ENCODE measurements at places on chromosomes 5 and 9.

GRCh38 chr5:5351288-5351979, 71.0 kb upstream of the ICE1 start:
- no peak for DNase-seq

DNA sequence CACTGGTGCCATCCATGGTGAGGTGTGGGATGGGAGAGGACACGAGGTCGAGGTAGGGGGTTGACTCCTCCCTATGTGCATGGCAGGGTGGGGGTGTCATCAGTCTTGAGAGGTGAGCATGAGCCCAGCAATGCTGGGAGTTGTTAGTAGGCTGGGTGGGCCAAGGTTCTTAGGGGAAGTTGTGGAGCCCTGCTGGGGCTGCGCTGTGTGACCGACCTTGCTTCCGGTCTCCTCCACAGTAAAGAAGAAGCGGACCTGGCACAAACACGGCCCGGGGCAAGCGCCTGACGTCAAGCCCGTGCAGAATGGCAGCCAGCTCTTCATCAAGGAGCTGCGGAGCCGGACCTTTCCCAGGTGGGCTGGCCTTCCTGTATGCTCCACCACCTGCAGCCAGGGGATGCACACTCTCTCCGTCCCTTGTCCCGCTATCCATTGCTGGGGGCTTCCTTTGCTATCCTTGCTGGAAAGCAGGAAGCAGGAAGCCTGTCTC, 59.8 kb downstream of the PHF2 start:
- DNase-seq = no peak

GRCh38 chr9:94135222-94135621, 51.0 kb downstream of the PTPDC1 start:
- DNase-seq = no peak

- no peak for DNase-seq
Measured at GRCh38 chr5:124309241-124309980, 437.0 kb downstream of the ZNF608 start.

DNA sequence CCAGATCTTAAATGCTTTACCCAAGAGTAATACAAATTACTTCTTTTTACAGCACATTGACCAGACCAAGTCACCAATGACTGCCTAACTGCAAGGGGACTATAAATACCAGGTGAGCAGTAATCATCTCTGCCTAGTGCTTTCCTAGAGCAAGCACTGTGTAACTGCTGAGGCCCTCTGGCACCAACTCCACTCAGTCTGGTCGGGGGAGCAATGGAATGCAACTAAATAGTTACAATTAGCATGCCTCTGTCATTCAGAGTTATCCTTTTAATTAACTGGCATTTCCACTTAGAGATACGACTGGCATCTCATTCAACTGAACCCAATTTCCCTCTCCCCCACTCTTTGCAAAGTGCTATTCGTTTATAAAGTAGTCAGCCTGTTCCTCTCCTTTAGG, 1309.1 kb upstream of the DMAC1 start:
- no peak for DNase-seq

DNA sequence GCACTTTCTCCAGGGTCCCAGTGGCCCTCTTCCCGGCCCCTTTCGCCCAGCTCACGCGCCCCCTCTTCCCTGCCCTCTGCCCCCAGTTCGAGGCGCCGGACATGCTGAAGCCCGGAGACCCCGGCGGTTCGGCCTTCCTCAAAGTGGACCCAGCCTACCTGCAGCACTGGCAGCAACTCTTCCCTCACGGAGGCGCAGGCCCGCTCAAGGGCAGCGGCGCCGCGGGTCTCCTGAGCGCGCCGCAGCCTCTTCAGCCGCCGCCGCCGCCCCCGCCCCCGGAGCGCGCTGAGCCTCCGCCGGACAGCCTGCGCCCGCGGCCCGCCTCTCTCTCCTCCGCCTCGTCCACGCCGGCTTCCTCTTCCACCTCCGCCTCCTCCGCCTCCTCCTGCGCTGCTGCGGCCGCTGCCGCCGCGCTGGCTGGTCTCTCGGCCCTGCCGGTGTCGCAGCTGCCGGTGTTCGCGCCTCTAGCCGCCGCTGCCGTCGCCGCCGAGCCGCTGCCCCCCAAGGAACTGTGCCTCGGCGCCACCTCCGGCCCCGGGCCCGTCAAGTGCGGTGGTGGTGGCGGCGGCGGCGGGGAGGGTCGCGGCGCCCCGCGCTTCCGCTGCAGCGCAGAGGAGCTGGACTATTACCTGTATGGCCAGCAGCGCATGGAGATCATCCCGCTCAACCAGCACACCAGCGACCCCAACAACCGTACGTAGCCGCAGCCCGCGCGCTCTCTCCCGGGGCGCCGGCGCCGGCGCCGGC, 1.0 kb downstream of the PRDM6 start:
- DNase-seq = no peak

GRCh38 chr5:150323092-150323491, 20.4 kb upstream of the ARSI start:
- DNase-seq = no peak

DNA sequence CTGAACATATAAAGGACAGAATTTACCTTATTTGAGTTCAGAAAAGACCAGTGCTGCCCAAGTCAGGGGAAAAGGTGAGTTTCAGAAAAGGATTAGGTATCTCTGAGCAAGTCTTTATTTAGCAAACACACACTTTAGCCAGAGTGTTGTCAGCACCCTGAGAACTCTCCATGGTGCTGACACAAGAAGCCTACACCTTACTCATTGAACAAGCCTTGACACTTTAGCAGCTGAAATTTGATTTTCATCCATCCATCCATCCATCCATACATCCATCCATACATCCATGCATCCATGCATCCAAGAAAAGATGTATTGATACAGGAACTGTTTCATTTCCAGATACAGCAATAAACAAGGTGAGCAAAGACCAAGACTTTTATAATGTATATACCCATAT, 311.2 kb downstream of the TRIM32 start:
- DNase-seq = no peak

DNA sequence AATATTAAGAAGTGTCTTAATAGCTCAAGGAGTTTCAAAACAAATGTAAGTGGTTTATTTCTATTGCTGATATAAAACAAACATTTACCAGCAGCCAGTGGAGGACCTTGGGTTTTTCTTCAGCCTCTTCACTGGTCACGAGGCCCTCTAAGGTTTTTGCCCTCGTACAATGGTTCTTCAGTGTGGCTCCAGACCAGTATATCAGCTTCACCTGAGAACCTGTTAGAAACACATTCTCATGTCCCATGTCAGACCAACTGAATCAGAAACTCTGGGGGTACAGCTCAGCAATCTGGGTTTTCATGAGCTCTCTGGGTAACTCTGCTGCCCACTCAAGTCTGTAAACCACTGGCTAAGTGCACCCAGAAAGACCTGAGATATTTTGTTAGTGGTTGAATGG, 12.9 kb downstream of the WWC1 start:
- no peak for DNase-seq

GRCh38 chr9:99986642-99987041, 80.2 kb downstream of the STX17 start:
- DNase-seq = no peak

DNA sequence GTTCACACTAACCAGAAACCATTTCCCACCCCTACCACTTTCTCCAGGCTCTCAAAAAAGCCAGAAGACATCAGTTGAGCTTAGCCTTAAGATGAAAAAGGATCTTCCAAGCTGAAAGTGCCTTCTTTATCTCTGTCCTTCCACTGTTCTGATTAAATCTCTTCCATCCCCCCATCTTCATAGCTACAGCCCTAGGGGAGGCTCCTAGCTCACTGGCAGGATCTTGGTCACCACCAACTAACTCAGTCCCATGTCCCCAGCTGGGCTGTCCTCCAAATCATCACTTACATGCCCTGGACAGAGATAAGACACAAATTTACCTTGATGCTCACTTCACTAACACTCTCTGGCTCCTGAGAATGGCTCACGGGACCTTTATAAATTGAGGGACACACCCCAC, 14.3 kb downstream of the LCP2 start:
- no peak for DNase-seq

DNA sequence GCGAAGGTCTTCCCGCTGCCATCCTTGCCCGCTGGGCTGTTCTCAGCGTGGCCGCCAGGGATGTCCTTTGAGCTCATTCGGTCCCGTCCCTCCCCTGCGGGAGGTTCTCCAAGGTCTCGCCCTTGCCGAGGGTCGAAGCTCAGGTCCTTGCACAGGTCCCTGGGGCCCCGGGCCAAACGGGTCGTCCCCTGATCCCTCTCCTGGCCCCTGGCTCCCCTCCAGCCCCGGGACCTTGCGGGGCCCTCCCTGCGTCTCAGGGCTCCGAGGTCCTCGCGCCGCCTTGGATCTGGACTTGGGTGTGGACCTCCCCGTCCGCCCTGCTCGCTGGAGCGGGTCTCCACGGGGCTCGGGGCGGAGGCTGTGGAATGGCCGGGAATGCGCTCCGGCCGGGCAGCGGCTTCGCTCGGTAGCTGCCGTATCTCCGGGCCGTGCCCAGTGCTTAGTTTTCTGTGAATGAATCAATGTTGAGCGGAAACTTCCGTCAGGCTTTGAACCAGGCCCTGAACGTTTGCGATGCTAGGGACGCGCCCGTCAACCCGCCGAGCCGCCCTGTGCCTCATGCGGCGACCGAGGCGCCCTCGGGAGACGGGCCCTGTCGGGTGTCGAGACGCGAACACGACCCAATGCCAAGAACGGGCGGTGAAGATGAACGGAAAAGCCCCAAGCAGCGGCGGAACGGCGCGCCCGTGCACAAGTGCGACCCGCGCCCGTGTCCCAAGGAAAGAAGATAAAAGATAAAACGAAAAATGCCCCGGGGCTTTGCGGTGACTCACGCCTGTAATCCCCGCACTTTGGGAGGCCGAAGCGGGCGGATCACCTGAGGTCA, 780 bp downstream of the RNU6ATAC start:
- DNase-seq = peak; percentile 67

DNA sequence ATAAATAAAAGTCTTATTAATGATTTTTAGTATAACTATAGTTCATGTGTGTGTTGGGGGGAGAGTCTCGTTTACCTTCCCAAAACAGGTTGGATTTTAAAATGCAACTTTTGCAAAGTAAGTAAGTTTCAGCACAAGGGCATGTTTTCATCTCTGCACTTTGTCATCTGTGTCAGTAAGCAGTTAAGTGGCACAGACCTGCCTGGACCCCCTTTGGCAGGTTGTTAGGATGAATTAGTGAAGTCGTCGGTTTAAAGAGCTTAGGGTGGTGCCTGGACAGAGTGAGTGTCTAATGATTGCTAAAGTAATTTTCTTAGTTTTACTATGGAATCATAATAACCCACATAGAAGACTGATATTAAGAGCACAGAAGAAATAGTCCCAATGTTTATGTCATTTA, 74.9 kb downstream of the TRIO start:
- DNase-seq = no peak

DNA sequence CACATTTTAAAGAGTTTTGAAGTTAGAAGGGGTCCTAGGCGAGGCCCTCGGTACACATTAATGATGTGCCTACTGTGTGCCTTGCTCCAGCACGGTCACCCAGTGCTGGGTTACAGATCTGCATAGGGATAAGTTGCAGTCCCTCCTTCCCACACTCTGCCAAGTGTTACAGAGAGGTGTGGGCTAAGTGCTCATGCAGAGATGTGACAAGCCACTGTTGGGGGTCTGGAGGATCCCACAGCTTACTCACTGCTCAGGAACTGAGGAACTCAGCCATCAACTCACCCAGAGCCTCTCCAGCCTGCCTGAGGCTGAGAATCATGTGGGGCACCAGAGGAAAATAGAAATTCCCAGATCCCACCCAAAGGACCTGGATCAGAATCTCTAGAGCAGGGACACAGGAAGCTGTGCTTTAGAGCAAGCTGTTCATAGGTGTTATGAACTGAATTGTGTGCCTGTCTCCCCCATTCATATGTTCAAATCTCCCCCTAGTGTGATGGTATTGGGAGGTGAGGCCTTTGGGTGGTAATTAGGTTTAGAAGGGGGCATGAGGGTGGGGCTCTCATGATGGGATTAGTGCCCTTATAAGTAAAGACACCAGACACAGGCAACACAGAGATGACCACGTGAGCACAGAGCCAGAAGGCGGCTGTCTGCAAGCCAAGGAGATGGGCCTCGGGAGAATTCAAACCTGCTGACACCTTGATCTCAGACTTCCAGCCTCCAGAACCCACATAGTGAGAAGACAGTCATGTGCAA, 164.1 kb downstream of the HSD17B3 start:
- no peak for DNase-seq

DNA sequence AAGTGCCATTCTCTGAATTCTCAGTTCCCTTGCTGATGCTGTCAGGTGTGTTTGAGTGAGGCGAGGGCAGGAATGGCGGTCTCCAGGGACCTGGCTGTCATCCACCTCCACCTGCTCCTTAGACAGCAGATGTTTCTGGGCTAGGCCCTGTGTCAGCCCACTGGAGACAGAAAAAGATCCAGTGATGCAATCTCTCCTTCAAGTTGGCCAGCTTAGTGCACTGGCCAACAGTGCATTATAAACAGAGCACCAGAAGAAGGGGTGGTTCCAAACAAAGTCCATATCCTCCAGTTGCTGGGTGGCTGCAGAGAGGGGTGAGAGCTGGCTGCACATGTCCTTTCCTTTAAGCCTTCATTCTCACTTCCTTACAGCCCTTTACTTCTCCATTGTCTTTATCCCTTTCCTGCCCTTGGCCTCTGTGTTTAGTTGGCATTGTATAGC, 26.5 kb downstream of the NANS start:
- no peak for DNase-seq

GRCh38 chr9:93060746-93061259, 2.3 kb downstream of the SUSD3 start:
- no peak for DNase-seq

DNA sequence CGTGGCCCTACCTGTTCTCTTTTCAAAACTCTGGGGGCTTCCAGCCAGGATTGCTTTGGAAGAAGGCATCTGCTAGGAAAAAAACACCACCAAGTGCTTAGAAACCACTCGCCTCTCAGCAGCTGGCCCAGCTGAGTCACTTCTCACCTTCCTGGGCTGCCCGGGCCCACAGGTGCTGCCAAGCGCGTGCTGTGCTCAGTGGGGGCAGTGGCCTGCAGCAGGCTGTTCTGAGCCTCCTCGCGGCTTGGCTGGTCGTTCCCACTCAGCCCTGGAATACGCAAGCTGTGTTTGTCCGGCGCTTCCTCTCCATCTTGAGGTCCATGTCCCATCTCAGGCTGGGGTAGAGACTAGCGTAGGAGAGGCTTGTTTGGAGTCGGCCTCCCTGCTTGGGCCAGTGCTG, 102.5 kb upstream of the FCN2 start:
- DNase-seq = no peak

DNA sequence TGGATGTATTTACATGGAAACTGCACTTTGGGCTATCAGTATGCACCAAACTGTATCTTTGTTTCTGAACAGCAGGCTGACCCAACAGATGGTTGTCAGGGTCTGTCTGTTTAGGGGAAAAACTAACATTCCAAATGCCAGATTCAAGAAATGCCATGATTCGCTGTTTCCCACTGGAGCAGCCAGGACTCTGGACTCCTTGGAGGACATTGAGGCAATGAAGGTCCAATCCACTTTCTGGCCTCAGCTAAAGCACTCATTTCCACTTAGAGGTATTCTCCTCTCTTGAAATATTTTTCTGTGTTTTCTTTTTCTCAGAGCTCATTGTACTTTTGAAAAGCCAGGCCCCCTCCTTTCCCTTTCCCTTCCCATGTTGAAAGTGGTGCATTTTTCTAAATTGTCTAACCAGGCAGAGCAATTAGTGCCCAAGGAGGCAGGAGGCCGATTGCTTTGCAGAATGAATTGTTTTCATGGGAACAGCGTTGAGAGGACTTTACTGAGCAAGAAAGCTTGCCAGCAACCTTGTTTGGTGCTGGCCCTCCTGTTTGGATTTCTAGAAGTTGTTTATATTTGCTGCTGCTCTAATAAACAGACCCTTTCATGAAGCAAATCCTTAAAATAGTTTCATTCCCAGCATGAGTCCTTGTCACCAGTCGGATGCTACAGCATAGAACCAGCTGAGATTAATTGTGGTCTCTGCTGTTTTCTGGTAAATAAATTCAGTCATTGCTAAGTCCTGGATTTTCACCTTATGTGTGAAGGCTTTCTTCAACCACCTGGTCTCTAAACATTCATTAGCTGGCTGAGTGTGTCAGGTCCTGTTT, 132.8 kb upstream of the TAF11L2 start:
- no peak for DNase-seq

Data from activated naive CD4-positive, alpha-beta T cell treated with anti-CD3 and anti-CD28 coated beads, Interleukin-2, amount 50 U/mL, for 72 hours (primary cell).